Ureter (tissue), 1 donor: ENCODE measurements at places on chromosomes 13 and 19. TPM values are rescaled to one million over a fixed set of nuclear protein-coding genes. Genes with fewer than 3 reads are reported as not detected.

NCAN gene
- not detected for total RNA-seq

DIRAS1 gene
- total RNA-seq = 1.6 TPM

HIPK4 gene
- 0.34 TPM for total RNA-seq

PSG6 gene
- total RNA-seq = not detected

PSG2 gene
- not detected for total RNA-seq

PVR gene
- total RNA-seq = 24.9 TPM

WDR87 gene
- total RNA-seq = not detected

OR7A5 gene
- total RNA-seq = not detected

ANGPTL8 gene
- total RNA-seq = not detected

FFAR2 gene
- 0.36 TPM for total RNA-seq

CAMSAP3 gene
- 29.3 TPM for total RNA-seq

CALR3 gene
- not detected for total RNA-seq

F2RL3 gene
- total RNA-seq = 2.6 TPM

GEMIN7 gene
- 19.9 TPM for total RNA-seq

ELAVL3 gene
- not detected for total RNA-seq

HTR2A gene
- total RNA-seq = 0.89 TPM

EXOSC5 gene
- 21.6 TPM for total RNA-seq

CEBPA gene
- 34.1 TPM for total RNA-seq

MATK gene
- 1.9 TPM for total RNA-seq

SNAPC2 gene
- 21.0 TPM for total RNA-seq

SPATA13 gene
- total RNA-seq = 19.0 TPM

ZNF667 gene
- total RNA-seq = 12.5 TPM

RDH8 gene
- total RNA-seq = not detected

PCDH20 gene
- 0.49 TPM for total RNA-seq

CYP2A6 gene
- not detected for total RNA-seq

LILRA1 gene
- total RNA-seq = 0.34 TPM

SULT2B1 gene
- 1.6 TPM for total RNA-seq

ZNF506 gene
- total RNA-seq = 57.1 TPM

RGS9BP gene
- total RNA-seq = 0.16 TPM

LGI4 gene
- total RNA-seq = 15.5 TPM

ZNF541 gene
- total RNA-seq = 0.70 TPM

TEAD2 gene
- 22.9 TPM for total RNA-seq

SOX21 gene
- total RNA-seq = not detected

FGF21 gene
- total RNA-seq = not detected

IGFL3 gene
- not detected for total RNA-seq

JSRP1 gene
- 0.49 TPM for total RNA-seq

NALCN gene
- total RNA-seq = 1.1 TPM

KCTD4 gene
- total RNA-seq = not detected

NTF4 gene
- total RNA-seq = 20.6 TPM

IL17D gene
- 3.9 TPM for total RNA-seq

CRLF1 gene
- 7.8 TPM for total RNA-seq
